ENCODE measurements at places on chromosomes 12 and 14.

DNA sequence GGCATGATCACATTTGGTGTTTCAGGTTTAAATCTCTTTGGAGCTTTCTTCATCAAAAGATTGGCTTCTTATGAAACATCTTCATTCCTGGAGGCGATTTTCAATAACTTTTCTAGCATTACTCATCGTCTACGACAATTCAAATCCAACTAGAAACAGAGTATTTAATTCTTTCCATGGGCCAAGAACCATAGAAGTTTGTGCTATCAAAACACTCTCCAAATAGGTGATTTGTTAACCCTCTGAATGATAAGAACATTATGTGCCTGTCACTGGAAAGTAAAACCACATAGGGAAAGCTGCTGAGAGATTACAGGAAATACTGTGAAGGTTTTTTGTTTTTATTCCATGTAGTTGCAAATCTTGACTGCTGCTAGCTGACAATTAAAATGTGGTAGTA, 6.9 kb upstream of the DCN start:
- DNase-seq, result no peak

DNA sequence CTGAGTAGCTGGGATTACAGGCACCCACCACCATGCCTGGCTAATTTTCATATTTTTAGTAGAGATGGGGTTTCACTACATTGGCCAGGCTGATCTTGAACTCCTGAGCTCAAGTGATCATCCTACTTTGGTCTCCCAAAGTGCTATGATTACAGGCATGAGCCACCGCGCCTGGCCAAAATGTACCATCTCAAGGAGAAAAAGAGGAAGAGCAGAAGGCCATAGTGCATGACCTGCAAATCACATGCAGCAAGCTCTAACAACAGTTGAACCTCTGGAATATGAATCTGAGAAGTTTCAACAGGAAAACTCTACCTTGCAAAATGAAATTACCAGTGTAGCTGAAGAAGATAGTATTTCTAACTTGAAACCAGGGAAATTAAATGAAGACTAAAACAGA, 17.1 kb upstream of the SERPINA1 start:
- no peak for DNase-seq

GRCh38 chr14:38124506-38124905, 83.2 kb upstream of the SSTR1 start:
- DNase-seq, result no peak

- DNase-seq, result no peak
Observed at GRCh38 chr14:31118892-31119291, 88.7 kb downstream of the HECTD1 start.

DNA sequence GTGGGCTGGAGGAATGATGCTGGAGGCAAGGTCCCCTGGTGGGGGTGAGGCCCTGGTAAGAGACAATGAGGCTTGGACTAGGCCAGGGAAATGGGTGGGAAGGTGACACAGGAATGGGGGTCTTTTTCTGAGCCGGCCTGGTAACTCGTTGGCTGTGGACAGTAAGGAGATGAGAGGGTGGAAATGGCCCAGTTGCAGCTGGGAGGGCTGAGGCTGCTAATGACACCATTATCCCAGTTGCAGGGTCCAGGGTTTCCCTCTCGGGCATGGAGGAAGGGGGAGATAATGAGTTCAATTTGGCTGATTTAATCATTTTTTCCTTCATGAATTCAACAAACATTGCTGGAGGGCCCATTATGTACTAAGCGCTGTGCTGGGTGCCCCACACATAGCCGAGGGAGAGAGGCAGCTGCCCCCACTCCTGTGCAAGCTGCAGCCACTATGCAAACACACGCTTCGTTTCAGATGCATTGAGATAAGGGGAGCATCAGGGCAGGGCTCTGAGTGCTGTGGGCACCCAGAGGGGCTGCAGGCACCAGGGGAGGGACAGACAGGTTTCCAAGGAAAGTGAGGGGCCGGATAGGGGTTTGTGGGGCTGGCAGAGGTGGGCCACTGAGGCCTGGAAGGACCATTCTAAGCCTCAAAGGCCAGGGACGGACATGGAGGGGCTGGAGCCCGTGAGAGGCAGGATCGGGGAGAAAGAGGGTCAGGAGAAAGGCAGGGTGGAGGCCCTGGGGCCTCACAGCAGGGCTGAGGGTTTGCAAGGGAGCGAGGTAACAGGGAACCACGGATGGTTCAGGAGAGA, 43.2 kb upstream of the MEG3 start:
- DNase-seq, result no peak

DNA sequence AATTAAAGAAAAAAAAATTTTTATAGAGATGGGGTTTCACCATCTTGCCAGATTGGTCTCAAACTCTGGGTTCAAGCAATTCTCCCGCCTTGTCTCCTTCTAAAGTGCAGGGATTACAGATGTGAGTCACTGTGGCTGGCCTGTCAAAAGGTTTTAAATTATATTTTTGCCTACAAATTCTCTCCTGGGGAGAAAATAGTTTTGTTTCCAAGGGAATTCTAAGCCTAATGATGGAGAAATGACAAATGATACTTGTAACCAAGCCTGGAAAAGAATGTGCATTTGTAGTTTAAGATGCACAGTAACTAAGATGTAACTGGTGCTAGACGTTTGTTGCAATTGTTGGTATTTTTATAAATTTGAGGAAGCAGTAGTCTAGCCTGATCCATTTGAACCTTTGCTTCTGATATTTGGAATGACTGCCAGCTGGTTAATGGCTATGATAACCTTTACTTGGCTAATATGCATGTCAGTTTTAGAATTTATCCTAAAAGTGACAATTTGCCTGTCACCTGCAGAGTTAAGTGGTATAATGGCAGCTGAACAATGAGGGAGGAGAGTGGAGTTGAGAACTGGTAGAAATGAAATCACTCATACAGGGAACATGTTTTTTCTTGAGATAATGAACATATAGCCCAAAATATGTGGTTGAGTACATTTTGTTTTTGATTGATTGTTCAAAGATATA, 148.0 kb downstream of the FUT8 start:
- DNase-seq, result no peak

GRCh38 chr14:67583711-67584644, 16.1 kb downstream of the PIGH start:
- DNase-seq, result no peak

- DNase-seq, result no peak
Observed at GRCh38 chr12:638953-639557, 24.2 kb downstream of the NINJ2 start.

DNA sequence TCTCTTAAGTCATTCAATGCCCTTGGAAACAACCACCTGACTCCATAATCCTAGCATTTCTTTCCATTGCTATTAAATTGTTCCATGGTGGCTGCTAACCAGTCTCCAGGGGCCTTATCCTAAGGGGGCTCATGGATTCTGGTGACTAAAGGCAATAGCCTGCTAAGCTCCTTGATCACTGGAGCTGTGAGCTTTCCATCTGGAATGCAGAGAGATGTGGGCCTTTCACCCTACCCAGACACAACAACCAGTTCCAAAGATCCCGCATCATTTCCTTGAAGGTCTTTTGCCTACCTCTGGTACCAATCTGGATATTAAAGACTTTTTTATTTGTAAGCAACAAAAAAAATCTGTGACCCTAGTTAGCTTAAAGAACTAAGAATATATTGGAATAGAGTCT, 32.9 kb downstream of the NDUFA12 start:
- DNase-seq, result no peak

DNA sequence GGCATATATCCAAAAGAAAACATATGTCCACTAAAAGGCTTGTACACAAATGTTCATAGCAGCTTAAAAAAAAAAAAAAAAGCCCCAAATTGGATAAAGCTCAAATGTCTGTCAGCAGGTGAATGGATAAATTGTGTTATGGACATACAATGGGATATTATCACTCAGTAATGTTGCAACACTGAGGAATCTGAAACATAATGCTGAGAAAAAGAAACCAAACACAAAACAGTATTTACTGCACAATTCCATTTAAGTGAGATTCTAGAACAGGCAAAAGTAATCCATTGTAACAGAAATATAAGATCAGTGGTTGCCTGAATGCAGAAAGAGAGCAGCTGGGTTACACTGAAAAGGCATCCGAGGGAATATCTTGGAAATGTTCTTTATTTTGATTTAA, 117.9 kb downstream of the SLC15A5 start:
- no peak for DNase-seq

DNA sequence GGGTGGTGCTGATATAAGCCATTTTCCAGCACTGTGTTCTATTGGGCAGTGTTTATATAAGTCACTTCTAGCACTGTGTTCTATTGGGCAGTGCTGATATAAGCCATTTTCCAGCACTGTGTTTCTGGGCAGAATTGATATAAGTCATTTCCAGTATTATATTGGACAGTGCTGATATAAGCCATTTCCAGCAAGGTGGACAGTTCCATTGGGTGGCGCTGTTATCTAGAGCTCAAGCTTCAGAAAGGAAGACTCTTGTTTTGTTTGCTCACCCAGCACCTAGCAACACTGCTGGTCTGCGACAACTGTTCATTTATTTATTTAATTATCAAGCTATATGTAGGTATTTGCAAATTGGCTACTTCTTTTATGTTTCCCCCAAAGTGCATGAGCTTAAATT, 690.3 kb downstream of the AACS start:
- DNase-seq, result no peak

DNA sequence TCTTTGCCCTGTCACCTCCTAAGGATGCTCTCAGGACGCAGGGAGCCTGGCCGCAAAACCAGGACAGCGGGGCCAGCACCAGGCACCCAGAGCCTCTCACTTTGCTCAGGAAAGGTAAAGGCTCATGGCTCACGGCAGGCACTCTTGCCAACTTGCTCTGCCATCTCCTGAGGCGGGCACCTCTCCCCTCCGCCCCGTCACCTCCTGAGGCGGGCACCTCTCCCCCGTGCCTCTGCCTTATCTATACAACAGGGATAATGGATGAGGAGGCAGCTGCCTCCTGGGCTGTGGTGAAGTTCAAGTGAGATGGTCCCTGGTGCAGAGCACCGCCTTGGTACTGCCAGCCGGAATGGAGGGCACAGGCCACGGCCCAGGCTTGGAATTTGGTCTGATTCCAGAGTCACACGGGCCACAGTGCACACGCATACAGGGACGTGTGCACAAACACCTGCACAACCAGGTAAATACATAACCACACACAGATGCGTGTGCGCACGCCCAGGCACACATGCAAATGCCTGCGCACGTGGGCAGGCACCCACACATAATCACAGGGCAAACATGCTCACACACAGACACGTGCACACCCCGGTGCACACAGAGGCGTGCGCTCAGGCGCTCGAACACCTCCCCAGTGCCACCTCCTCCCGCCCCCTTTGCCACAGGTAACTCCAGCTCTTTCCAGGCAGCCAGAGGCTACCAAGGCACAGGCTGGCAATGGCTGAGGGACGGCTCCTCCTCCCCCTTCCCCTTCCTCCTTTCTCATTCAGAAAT, 11.6 kb downstream of the DEGS2 start:
- DNase-seq, result no peak

GRCh38 chr12:11856971-11857370, 207.5 kb downstream of the ETV6 start:
- DNase-seq, result no peak

- no peak for DNase-seq
Observed at GRCh38 chr12:131948166-131948712, 1.5 kb upstream of the EP400 start.

DNA sequence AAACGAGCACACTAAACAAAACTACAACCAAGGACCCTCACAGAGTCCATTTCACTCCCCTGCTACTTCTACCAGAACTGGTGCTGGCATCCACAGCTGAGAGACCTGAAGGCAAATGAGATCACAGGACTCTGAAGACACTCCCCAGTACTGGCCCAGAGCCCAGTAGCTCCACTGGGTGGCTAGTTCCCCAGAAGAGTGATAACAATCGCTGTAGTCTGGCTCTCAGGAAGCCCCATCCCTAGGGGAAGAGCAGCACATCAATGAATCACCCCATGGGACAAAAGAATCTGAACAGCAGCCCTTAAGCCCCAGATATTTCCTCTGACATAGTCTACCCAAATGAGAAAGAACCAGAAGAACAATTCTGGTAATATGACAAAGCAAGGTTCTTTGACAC, 190.7 kb upstream of the BMP4 start:
- no peak for DNase-seq

GRCh38 chr14:90759370-90760077, 56.7 kb downstream of the TTC7B start:
- DNase-seq, result no peak

DNA sequence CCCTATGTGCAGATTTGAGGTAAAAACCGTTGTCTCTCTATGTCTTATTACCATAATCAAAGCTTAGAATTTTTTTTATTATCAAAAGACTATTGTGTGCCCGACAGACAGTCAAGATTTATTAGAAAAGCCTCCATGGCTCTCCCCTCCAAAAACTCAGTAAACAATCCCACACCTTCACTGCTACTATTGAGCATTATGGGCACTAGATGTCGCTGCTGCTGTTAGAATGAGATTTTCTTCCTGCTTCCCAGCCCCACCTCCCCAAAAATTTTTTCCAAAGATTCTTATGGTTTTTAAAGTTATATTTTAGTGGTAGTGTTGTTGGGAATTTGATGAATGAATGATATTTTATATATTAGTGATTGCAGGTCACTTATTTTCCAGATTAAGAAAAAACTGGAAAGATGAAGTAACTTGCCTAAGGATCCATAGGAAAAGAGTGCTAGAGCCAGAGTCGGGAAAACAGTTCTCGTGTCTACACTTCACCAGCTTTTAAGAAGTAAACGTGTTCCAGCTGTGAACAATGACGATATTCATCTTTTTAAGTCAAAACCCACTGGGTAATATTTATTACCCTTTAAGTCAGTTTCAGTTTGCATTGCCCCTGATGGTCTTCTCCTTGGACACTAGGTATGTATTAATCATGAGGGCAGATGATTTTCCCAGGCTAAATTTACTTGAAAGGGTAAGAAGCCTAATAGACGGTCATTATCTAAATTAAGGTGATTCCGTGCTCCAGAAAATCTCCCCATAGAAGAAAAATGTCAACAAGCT, 12.2 kb upstream of the FOXG1 start:
- DNase-seq, result no peak

GRCh38 chr12:64180951-64181350, 41.1 kb downstream of the KICS2 start:
- no peak for DNase-seq

DNA sequence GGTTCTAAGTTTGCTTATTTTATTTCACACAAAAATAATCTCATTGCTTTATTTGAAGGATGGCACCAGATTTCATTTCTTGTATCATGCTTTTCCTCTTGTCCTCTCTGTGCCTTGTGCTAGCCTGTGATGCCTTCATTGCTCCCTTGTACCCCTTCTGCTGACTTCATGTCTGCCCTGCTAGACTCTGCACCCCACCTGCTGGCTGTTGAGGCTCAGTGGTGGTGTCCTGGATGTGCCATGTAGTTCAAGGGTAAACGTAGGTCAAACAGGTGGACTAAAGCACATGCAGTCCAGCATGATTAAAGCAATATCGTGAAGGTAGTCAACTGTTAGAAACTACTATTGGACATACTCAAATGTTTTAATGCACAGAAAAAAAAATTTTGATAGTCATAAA, 21.6 kb downstream of the MRPS35 start:
- no peak for DNase-seq

Data from stimulated activated CD8-positive, alpha-beta memory T cell treated with anti-CD3 and anti-CD28 coated beads, Interleukin-4, amount 100 ng/mL, for 4 hours (primary cell).